Femur (tissue), 1 donor: ENCODE measurements at places on chromosomes 2 and 18.

DNA sequence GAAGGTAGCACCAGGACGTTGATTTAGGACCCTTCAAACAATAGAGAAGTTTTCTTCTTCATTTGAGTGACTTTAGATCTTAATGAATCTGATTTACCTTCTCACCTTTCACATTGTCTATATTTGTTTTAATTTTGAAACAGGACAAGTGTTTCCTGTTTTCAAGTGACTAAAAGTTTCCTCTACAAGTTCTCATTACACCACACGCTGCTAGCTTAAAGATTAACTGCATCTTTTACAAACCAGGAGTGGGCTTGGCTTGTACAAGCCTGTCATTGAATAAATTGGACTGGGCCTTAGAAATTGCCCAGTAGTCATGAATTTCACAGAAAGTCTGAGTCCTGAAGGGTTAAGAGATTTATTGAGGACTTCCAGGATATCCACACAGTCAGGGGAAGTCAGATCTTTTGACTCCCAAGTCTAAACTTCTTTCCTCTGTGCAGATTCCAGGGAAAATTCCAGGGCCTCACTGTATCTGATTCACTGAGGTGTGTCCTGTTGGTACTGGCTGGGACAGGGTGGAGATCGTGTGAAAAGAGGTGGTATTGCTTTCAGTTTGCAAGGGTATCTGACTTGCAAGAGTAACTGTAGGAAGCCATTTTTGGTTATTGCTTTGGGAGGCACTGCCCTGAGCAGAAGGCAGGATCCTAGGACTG is 3.4 kb downstream of the SGPP2 start:
- DNase-seq, result no peak

GRCh38 chr2:179487010-179487731 is 222.5 kb upstream of the SESTD1 start:
- no peak for DNase-seq

- DNase-seq, result no peak
Observed at GRCh38 chr18:44988821-44989587, 308.3 kb downstream of the SETBP1 start.

DNA sequence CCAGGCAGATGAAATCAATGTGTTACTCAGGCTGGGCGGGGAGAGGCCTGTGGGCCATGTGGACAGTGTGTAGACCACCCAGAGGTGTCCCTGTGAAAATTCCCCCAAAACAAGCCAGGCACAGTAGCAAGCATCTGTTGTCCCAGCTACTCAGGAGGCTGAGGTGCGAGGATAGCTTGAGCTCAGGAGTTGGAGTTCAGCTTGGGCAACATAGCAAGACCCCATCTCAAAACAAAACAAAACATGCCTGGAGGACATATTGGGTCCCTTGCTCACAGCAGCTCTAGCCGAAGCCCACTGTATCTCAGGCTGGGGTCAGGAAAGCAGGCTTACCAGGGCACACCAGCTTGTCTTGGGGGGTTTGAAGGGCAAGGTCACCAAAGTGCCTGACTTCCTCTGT is 4.3 kb upstream of the PTMA start:
- no peak for DNase-seq

GRCh38 chr2:70553334-70553583 is 367 bp downstream of the TGFA start:
- DNase-seq, result no peak
